ENCODE measurements at places on chromosomes 16 and 17.

- no peak for DNase-seq
Observed at GRCh38 chr16:48602356-48603014, 7.5 kb downstream of the N4BP1 start.

- DNase-seq, result no peak
Observed at GRCh38 chr17:11538366-11538765, 59.9 kb upstream of the DNAH9 start.

- DNase-seq, result no peak
Observed at GRCh38 chr17:8141741-8142140, 10.5 kb downstream of the PER1 start.

DNA sequence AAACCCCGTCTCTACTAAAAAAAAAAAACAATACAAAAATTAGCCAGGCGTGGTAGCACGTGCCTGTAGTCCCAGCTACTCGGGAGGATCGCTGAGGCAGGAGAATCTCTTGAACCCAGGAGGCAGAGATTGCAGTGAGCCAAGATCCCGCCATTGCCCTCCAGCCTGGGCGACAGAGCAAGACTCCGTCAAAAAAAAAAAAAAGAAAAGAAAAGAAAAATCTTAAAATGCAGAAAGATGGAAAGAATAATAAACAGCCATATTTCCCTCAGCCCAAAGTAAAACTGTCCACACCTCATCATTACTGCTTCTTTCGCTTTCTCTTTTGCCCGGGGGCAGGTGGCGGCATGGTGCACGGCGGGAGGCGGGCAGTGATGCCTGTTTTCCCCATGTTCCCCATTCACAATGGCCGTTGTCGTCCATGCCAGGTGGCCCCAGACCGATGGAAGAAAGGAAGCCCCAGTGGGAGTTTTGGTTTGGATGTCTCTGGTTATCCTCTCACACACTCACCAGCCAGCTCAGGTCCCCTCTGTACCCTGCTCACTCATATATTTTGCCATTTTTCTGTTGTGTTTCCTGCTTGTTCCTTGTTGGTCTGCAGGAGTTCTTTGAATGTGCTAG is 37.0 kb upstream of the PEMT start:
- DNase-seq, result peak; percentile 24

DNA sequence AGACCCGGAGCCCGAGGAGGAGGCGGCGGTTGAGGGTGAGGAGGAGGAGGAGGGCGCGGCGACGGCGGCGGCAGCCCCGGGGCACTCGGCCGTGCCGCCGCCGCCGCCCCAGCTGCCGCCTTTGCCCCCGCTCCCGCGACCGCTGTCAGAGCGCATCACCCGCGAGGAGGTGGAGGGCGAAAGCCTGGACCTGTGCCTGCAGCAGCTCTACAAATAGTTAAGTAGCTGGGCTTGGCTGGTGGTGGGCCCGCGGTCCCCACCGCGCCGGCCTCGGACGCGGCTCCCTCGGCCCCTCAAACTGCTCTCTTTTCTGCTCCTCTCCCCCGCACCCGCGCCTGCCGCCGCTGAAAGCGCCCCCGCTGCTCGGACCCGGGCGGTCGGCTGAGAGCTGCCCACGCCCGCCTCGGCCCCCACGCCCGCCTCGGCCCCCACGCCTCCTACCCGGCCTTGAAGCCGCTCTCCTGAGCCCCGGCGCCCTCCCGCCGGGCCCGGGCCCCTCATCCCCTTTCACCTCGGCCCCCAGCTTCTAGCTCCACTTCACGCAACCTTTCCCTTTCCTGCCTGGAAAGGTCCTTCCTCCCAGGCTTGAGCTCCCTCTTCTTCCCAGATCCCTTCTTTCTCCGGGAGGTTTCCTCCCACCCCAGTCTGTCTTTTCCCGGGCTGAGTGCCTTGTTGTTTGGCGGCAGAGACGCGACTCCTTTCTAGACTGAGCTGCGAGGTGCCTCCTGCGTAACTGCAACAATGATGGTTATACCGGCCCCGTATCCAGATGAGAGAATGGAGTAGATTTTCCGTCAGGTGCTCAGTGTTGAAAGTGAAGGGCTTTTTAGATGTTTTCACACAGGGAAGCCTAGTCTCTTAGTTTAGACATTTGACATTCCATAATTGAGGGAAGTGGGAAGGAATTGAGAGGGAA is 850 bp downstream of the PPM1E start:
- DNase-seq, result no peak

DNA sequence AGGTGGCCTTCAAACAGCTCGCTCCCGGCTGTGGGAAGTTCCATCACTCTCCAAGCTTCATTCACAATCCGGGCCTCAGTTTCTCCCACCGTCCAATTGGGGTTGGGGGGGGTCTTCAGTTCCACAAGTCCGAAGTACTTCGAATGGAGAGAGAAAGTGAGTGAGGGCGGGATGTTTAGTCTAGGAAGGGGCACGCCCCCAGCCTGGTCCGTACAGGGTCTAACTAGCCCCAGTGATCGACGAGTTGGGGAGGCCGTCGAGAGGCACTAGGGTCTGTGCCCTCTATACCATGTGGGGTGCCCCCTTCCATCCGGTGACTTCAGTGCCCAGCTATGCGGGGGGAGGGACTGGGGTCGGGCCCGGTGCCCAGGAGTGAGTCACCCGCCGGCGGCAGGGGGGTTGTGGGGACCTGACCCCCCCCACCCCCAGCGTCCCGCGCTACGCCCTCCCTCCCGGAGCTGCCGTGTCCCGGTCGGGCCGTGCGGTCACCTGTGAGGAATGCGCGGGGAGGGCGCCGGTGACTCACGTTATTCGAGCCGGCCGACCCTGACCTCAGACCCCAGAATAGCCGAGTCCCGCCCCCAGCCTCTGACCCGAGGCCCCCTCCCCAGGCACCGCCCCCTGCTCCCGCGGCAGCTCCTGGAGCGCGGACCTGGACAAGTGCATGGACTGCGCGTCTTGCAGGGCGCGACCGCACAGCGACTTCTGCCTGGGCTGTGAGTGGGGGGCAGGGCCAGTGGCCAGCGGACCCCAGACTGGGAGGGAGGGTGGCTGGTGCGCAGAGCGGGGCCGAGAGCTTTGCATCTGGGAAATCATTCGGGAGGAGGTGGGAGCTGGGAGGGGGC is 658 bp downstream of the TNFRSF12A start:
- DNase-seq, result peak; percentile 72

DNA sequence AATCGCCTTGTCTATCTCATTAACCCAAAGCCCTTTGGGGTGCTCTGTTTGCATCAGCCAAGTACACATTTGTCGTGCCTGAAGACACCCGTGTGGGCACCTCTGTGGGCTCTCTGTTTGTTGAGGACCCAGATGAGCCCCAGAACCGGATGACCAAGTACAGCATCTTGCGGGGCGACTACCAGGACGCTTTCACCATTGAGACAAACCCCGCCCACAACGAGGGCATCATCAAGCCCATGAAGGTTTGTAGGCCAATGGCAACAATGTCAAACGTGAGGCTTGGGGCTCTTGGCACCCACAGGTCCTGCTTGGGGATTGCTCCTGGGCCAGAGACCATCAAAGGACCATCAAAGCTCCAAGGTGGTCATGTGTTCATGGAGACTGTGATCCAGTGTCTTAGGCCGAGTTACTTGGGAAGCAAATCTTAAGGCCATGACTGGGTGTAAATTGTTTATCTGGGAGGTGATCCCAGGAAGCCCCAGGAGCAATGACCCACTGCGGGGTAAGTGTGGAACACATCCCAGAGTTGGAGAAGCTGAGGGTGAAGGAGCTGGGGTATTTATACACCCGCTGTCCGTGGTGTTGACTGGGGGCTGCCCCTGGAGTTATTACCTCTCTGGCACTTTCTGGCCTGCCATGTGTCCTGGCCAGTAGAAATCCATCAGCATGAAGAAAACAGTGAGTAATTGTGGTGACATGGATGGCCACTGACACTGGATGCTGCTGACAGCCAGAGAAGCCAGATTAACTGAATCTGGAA is 24.0 kb downstream of the CDH5 start:
- DNase-seq, result no peak

- DNase-seq, result no peak
Observed at GRCh38 chr17:30545024-30545423, 67.8 kb downstream of the GOSR1 start.

- no peak for DNase-seq
Observed at GRCh38 chr16:10693889-10694288, 841 bp downstream of the TEKT5 start.

- peak; percentile 5 for DNase-seq
Observed at GRCh38 chr17:16352303-16352666, 984 bp downstream of the CENPV start.

GRCh38 chr16:84726079-84726668 is 26.4 kb downstream of the USP10 start:
- DNase-seq, result peak; percentile 87

DNA sequence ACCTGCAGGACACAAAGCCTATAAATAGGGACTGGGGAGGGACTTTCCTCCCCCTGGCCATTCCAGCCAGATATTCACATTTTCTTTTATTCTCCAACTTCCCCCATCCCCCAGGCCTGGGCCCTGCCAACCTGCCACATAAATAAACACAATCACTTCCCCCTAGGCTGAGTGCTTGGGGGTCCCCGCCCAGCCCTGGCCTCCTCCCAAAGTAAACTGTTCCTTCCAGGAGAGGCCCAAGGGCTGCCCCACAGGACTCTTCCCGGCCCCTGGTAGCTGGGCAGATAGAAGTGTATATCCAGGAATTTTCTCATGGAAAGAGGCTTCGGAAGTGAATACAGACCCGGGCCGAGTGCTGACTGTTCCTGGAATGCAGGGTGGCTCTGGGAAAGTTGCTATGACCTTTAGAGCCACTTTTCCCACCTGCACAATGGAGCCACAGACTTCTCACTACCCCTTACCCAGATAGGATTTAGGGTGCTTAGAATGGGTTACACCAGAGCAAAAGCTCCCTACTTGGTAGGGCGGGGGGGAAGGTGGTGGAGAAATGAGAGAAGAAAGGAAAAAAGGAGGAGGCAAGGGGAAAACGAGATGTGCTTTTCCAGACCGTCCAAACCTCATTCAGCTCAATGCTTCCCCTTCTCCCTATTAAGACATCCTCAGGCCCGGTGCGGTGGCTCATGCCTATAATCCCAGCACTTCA is 8.5 kb downstream of the CSF3 start:
- DNase-seq, result no peak

- DNase-seq, result no peak
Observed at GRCh38 chr17:65456368-65457151, 104.9 kb downstream of the AXIN2 start.

DNA sequence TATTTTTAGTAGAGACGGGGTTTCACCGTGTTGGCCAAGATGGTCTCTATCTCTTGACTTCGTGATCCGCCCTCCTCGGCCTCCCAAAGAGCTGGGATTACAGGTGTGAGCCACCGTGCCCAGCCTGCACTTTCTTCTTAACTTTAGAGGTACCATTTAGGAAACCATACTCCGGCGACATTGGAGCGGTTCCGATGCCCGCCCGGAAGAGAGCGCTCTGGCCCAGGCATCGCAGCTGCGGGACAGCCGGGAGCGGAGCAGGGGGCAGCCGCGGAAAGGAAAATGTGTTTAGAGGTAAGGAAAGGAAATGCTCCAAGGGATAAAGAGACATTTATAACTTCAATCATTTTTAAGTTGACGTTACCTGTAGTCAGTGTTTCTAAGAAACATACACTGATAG is 6.0 kb upstream of the HS3ST3B1 start:
- DNase-seq, result no peak
